ENCODE measurements at places on chromosomes 7 and 10.

- DNase-seq, result no peak
Measured at GRCh38 chr10:129955601-129956285, 8.3 kb downstream of the EBF3 start.

DNA sequence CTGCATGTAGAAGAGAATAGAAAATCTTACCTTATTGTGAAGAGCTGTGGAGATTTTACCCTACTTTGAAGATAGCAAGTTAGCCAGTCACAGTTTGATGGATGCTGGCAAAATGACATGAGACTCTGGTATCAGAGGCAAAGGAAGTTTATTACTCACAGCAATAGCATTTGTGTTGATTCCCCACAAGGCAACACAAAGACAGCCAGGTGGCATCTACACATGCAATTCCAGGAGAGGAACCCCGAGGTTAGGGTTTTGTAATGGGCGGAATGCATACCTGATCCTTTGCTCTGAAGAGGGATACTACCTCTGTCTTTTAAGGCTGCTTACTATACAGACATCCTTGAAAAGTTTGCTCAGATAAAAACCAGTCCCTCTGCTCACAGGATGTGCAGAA, 59.5 kb downstream of the AHR start:
- no peak for DNase-seq

- DNase-seq, result no peak
Measured at GRCh38 chr7:158820656-158821055, 8.7 kb downstream of the ESYT2 start.

DNA sequence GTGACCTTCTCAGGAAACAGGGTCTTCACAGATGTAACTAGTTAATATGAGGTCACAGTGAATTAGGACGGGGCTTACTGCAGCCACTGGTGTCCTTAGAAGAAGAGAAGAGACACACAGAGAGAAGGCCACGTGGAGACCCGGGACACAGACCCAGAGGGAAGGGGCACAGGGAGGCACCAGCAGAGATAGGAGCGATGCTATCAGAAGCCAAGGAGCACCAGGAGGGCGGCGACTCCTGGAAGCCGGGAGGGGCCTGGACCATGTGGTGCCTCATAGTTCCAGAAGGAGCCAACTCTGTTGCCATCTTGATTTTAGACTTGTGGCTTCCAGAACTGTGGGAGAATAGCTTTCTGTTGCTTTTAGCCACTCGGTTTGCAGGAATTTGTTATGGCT, 505.9 kb downstream of the TCERG1L start:
- no peak for DNase-seq

Data from astrocyte of the cerebellum (primary cell).